Esophagus muscularis mucosa (tissue), 4 donors: ENCODE measurements at places on chromosomes 12 and 14. TPM values are rescaled to one million over a fixed set of nuclear protein-coding genes. Genes with fewer than 3 reads are reported as not detected.

- no peak for DNase-seq
- H3K4me1 ChIP-seq: no peaks in the 10 kb centered on the region
- H3K27ac ChIP-seq: no peak overlapping the region
- H3K36me3 ChIP-seq: no peaks in the 10 kb centered on the region
- no peaks in the 10 kb centered on the region for H3K27me3 ChIP-seq
Measured at GRCh38 chr12:67780580-67781084, 132.1 kb downstream of the DYRK2 start.

DNA sequence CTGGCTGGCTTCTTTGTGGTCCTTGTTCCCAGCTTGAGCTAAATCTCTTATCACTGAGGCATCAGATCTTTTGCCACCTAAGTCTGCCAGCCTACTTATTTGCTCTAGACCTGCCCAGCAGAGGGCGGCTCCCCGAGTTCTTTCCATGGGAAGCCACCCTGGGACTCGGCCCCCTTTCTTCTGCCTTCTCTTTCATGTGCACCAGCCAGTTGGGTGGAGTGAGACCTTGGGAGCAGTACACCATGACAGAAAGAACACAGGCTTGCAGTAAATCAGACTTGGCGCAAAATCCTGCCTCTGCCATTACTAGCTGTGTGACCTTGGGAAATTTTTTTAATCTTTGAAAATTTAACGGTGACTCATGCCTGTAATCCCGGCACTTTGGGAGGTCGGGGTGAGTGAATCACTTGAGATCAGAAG lies 7.4 kb downstream of the SMAGP start:
- no peaks in the 10 kb centered on the region for H3K4me1 ChIP-seq
- no peaks in the 10 kb centered on the region for H3K36me3 ChIP-seq
- no peak for DNase-seq
- H3K27me3 ChIP-seq: no peaks in the 10 kb centered on the region

FGF23 gene
- not detected for total RNA-seq

ATP5MC2 gene
- total RNA-seq: 229 TPM

PPM1H gene
- 3.0 TPM for total RNA-seq

DNA sequence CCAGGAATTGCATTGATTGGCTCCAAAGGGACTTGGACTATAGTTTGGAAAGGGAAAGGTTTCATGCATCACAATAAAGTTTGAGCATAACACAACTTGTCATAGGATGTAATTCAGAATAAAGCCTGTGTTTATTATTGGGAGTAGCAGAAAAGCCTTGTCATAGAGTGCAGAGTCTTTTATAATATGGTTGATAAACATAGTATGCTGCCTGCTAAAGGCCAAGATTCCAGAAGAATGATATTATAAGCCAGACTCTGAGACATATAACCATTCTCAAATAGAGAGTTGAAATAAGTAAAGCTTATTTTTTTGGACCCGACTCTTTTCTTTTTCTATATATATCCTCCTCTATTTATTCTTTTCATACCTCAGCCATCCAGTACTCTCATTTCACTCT lies 207.3 kb downstream of the LRIG3 start:
- no peak for DNase-seq
- no peaks in the 10 kb centered on the region for H3K36me3 ChIP-seq
- H3K27me3 ChIP-seq: no peaks in the 10 kb centered on the region
- H3K27ac ChIP-seq: no peak overlapping the region

IL31 gene
- not detected for total RNA-seq

- no peak overlapping the region for H3K27ac ChIP-seq
- no peaks in the 10 kb centered on the region for H3K36me3 ChIP-seq
- no peaks in the 10 kb centered on the region for H3K4me1 ChIP-seq
- DNase-seq: no peak
- no peaks in the 10 kb centered on the region for H3K27me3 ChIP-seq
Measured at GRCh38 chr12:130429656-130430505, 92.2 kb downstream of the PIWIL1 start.

- no peak overlapping the region for H3K27ac ChIP-seq
- H3K27me3 ChIP-seq: no peaks in the 10 kb centered on the region
- no peak for DNase-seq
- no peaks in the 10 kb centered on the region for H3K36me3 ChIP-seq
- no peak overlapping the region for H3K4me3 ChIP-seq
Measured at GRCh38 chr12:16229676-16230075, 47.8 kb downstream of the SLC15A5 start.

DNA sequence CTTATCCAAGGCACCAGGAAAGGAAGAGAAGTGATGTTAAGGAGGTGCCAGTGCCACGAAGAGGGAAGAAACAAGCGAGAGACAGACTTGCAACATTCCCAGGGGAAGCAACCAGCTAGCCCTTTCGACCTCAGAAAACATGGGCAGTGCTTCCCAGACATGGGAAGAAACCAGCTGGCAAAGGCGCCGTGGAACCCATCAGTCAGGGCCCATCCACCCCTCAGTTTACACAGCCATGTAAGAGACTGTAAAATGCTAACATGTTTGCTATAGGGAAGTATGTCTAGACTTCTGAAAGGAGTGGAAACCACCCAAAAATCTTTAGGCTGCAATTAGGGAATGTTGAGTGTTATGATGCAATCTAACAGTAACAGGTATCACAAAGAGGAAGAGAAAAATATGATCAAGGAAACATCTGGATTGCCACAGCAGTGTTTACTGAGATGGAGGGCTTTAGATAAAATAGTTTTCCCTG lies 26.3 kb downstream of the ANAPC5 start:
- DNase-seq: no peak
- H3K4me3 ChIP-seq: no peak overlapping the region

- H3K4me1 ChIP-seq: peaks cover 7% of the 10 kb centered on the region
- H3K27ac ChIP-seq: peak overlapping the region; percentile 60
- DNase-seq: no peak
Measured at GRCh38 chr14:103067231-103067954, 10.0 kb upstream of the CDC42BPB start.

DNA sequence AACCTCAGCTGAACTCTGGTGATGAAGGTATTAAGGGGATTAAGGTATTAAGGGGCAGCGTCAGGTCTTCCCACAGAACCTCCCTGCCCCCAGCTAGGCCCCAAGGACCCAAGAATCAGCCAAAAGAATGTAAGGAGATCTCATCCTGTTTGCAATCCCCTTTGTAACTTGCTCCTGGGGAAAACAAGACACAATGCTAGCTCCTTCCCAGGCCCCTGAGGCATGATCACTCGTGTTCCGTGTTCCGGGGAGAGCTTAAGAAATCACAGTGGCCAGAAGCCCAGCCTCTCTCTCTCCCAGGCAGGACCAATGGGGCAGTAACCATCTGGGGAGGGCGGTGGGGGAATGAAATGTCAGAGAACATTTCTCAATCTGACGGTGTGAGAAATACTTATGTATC lies 33.2 kb downstream of the PIGH start:
- H3K27ac ChIP-seq: no peak overlapping the region
- H3K36me3 ChIP-seq: peaks cover 11% of the 10 kb centered on the region
- no peaks in the 10 kb centered on the region for H3K4me1 ChIP-seq
- H3K27me3 ChIP-seq: no peaks in the 10 kb centered on the region

PTPN6 gene
- total RNA-seq: 15.4 TPM

RNASE3 gene
- not detected for total RNA-seq

TGM1 gene
- 0.52 TPM for total RNA-seq

GRCh38 chr12:26863515-26863914 lies 30.5 kb upstream of the ITPR2 start:
- DNase-seq: peak; percentile 26
- no peaks in the 10 kb centered on the region for H3K4me1 ChIP-seq
- H3K27ac ChIP-seq: no peak overlapping the region
- H3K27me3 ChIP-seq: no peaks in the 10 kb centered on the region
- H3K36me3 ChIP-seq: no peaks in the 10 kb centered on the region
- H3K4me3 ChIP-seq: no peak overlapping the region

GRCh38 chr12:74292351-74293194 lies 245.1 kb upstream of the ATXN7L3B start:
- H3K4me3 ChIP-seq: no peak overlapping the region
- H3K4me1 ChIP-seq: no peaks in the 10 kb centered on the region

DNA sequence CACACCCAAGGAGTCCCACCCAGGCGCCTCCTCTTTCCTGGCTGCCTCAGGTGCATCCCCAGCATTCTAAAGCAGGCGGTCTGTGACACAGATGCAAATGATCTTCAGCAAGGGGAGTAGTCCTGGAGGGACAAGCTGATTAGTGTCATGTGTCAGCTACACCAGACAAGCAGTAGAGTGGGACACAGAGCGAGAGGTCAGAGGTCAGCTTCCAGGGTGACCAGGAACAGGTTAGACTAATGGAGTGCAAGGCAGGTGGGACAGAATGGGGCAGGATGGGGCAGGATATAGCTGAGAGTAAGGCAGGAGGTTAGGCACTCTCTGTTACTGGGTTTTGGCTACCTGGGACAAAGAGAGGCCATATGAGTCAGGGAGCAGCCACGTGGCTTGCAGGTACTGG lies 534.0 kb downstream of the FUT8 start:
- H3K36me3 ChIP-seq: no peaks in the 10 kb centered on the region
- no peaks in the 10 kb centered on the region for H3K4me1 ChIP-seq
- H3K27me3 ChIP-seq: no peaks in the 10 kb centered on the region
- no peak overlapping the region for H3K27ac ChIP-seq

PRKAG1 gene
- 70.6 TPM for total RNA-seq

DNA sequence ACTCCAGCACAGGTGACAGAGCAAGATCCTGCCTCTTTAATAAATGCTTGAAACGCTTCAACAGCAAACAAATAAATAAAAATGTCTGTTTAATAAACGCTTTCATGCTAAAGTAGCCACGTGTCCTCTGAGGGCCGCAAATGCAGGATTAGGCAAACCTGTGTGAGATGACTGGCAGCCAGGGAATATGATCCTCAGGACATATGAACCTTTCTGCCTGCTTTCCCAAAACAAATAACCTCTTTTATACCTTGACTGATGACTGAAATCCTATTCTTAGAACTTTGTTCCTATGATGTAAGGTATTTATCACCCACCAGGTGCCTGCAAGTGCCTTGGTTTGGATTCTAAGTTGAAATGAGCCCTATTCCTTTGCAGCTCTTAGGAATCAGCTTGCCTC lies 14.5 kb upstream of the FLVCR2 start:
- DNase-seq: no peak
- no peak overlapping the region for H3K27ac ChIP-seq
- peaks cover 7% of the 10 kb centered on the region for H3K4me1 ChIP-seq
- H3K36me3 ChIP-seq: no peaks in the 10 kb centered on the region
- H3K27me3 ChIP-seq: no peaks in the 10 kb centered on the region

GRCh38 chr14:55518391-55518790 lies 61.6 kb upstream of the KTN1 start:
- no peak overlapping the region for H3K27ac ChIP-seq

GRCh38 chr12:121503395-121503794 lies 77.4 kb downstream of the KDM2B start:
- H3K27ac ChIP-seq: no peak overlapping the region
- no peak overlapping the region for H3K4me3 ChIP-seq
- H3K4me1 ChIP-seq: peaks cover 9% of the 10 kb centered on the region
- DNase-seq: no peak
- H3K36me3 ChIP-seq: peaks cover 35% of the 10 kb centered on the region

RASSF3 gene
- total RNA-seq: 205 TPM

CD163L1 gene
- total RNA-seq: 1.8 TPM

TMTC1 gene
- total RNA-seq: 108 TPM

DNA sequence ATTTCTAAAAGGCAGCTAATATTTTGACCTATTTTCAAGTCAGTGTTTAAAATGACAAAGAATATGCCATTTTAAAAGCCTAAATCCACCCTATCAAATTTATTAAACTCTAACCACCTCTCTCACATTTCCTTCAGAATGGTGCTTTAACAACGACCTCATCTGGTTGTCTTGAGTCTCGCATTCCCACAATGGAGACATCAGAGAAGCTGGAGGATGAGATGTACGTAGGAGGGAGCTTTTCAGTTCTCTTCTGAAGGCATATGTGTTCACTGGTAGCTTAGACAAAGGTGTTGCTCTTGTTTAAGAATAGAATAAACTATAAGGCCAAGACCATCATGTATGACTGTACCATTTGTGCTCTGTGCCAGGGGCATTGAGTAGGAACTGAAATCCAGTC lies 82.9 kb downstream of the BCL2L14 start:
- peaks cover 4% of the 10 kb centered on the region for H3K36me3 ChIP-seq
- no peaks in the 10 kb centered on the region for H3K27me3 ChIP-seq
- H3K4me1 ChIP-seq: no peaks in the 10 kb centered on the region
- H3K27ac ChIP-seq: no peak overlapping the region
- no peak overlapping the region for H3K4me3 ChIP-seq

RPS6KL1 gene
- total RNA-seq: 5.8 TPM

GALNT16 gene
- 18.4 TPM for total RNA-seq

GRCh38 chr12:68368327-68368726 lies 36.2 kb upstream of the MDM1 start:
- H3K27me3 ChIP-seq: no peaks in the 10 kb centered on the region
- peak; percentile 26 for DNase-seq
- no peak overlapping the region for H3K27ac ChIP-seq
- no peaks in the 10 kb centered on the region for H3K36me3 ChIP-seq

GRCh38 chr14:26917086-26917485 lies 319.3 kb upstream of the NOVA1 start:
- DNase-seq: no peak
- H3K36me3 ChIP-seq: no peaks in the 10 kb centered on the region
- no peak overlapping the region for H3K27ac ChIP-seq
- no peak overlapping the region for H3K4me3 ChIP-seq

MMP14 gene
- 107 TPM for total RNA-seq

- H3K4me3 ChIP-seq: no peak overlapping the region
- H3K27me3 ChIP-seq: no peaks in the 10 kb centered on the region
- no peak for DNase-seq
- no peaks in the 10 kb centered on the region for H3K36me3 ChIP-seq
- H3K27ac ChIP-seq: no peak overlapping the region
- H3K4me1 ChIP-seq: peaks cover 9% of the 10 kb centered on the region
Measured at GRCh38 chr12:4828176-4828575, 81.5 kb upstream of the KCNA1 start.

DNA sequence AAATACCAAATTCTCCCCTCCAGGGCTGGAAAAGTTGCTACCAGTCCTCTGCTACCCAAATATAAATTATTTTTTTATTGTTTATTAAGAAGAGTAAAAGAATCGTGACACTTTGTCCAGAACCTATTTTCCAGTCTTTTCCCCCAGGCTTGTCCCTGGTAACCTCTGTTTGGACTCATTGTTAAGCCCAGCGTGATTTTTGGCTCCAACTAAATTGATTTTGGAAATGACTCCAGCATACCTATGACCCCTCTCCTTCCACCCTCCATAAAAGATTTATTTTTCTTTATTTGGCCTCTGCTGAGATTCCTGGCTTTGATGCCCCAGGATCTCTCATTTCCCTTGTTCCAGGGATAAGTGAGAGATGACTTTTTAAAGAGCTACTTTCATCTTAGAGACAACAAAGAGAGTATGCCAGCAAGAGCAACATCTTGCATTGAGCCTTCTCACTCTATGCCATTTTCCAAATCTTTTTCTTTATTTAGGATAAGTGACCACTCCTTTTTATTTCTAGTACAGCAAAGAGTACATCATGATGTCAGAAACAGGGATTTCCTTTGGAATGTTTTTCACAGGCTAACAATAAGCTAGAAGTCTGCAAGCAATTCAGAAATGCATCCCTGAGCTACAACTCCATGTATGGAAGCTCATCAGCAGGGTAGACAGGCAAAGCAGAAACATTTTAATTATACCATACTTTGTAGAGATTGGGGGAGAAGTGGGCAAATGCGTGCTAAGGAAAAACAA lies 75.8 kb downstream of the DAD1 start:
- H3K4me3 ChIP-seq: no peak overlapping the region
- peak overlapping the region; percentile 61 for H3K27ac ChIP-seq
- DNase-seq: no peak
- H3K27me3 ChIP-seq: no peaks in the 10 kb centered on the region
